ENCODE measurements at places on chromosomes 2 and 18. TPM values are rescaled to one million over a fixed set of nuclear protein-coding genes. Genes with fewer than 3 reads are reported as not detected.

The LRRC30 gene
- not detected for total RNA-seq

The KIAA2012 gene
- not detected for total RNA-seq

The CD8B gene
- total RNA-seq = 0.71 TPM

The DSG2 gene
- total RNA-seq = 1.8 TPM

The ALLC gene
- not detected for total RNA-seq

The FMNL2 gene
- total RNA-seq = 24.8 TPM

All from sigmoid colon (tissue), 7 donors.